ENCODE measurements at places on chromosomes 11 and 22.
A peak's percentile ranks its signal among the peaks of the same experiment; 100 is the strongest.

- DNase-seq, result no peak
- H3K4me1 ChIP-seq, result peaks cover 24% of the 10 kb centered on the region
- peaks cover 45% of the 10 kb centered on the region for H3K27me3 ChIP-seq
- H3K27ac ChIP-seq, result no peak overlapping the region
Observed at GRCh38 chr11:72239313-72239848, 4.6 kb downstream of the PHOX2A start.

DNA sequence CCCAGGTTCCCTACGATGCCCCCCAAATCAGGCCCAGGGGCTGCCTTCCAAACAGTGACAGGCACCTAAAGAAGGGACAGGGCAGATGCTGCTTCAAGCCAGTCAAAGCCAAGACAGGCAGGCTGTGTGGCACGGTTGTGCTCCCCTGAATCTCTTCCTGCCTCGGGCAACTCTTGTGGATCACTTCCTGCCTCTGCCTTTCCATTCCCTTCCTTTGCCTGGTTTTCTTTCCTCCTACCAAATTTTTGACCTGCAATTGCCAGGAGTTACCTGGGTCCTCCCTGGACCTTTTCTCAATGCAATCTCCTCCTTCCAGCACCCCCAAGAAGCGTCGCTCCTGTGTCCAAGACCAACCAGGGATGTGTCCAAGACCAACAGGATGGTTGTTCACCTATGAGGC, 5.5 kb downstream of the C11orf16 start:
- H3K36me3 ChIP-seq, result no peaks in the 10 kb centered on the region
- H3K4me1 ChIP-seq, result no peaks in the 10 kb centered on the region
- H3K27ac ChIP-seq, result peak overlapping the region; percentile 47
- no peak for DNase-seq
- no peak overlapping the region for H3K4me3 ChIP-seq

DNA sequence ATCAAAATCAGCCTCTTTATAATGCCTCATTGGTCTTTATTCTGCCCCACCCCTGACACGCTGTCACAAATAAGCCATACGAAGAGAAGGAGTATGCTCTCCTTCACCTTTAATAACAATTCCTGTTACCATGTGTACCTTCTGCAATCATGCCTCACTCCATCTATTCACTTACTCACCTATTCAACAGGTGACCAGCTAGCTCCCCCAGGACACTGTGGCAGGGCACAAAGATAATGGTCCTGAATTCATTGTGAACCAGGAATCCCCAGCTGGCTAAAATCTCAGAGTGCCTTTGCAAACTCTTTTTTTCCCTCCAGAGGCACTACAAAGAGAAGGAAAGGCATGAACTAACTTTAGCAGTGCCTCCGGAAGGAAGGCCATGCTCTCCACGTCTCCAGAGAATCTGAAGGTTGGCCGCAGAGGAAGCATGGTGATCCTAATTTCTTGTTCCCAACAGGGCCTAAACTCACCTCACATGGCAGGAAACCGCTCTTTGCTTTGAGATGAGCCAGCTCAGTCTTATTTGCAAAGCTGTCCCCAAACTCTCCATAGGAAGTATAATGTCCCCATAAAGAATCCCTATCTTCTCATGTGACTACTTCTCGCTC, 590.3 kb downstream of the BUD13 start:
- H3K36me3 ChIP-seq, result no peaks in the 10 kb centered on the region
- no peaks in the 10 kb centered on the region for H3K4me1 ChIP-seq
- DNase-seq, result no peak
- peaks cover 7% of the 10 kb centered on the region for H3K27me3 ChIP-seq
- H3K4me3 ChIP-seq, result no peak overlapping the region

DNA sequence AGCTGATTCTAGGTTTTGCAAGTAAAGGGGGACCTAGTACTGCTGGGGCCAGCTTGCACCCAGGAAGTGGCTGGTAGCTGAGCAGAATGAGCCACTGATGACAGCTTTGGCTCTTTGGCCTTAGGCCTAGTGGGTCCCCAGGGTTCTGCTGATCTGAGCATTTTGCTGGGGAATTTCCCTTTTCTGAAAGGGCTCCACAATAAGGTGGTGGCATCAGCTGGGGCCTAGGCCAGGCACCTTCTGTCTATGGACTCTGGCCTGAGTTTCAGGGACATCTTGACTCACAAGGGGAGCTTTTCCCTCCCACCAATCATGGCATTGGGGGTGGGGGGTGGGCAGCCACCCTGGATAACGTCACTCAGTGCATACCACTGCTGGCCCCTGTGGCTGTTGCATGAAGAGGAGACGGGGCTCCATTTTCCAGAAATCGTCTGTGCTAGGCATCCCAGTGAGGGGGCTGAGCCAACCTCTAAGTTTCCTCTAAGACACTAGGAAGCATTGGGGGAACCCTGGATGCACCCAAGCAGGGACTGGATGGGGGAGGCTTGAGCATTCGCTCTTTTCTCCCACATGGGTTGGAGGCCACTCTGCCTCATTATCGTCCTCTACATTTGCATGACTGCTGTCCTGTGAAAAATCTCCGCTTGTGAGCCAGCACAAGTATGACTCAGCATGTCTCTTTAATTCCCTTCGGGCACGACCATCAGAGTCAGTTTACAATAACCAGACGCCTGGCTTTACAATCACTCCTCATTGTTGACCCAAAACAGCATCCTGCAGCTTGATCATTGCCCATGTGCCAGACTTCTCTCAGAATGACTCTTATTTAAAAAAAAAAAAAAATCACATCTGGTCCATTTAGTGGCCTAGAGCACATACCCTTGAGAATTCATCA, 145.0 kb upstream of the THY1 start:
- peak; percentile 11 for DNase-seq
- H3K4me1 ChIP-seq, result peaks cover under 1% of the 10 kb centered on the region
- no peaks in the 10 kb centered on the region for H3K36me3 ChIP-seq

- no peak overlapping the region for H3K27ac ChIP-seq
- H3K27me3 ChIP-seq, result peaks cover 83% of the 10 kb centered on the region
- H3K36me3 ChIP-seq, result no peaks in the 10 kb centered on the region
- DNase-seq, result no peak
- no peaks in the 10 kb centered on the region for H3K4me1 ChIP-seq
- H3K4me3 ChIP-seq, result no peak overlapping the region
Observed at GRCh38 chr11:125174686-125175085, 10.1 kb downstream of the PKNOX2 start.

DNA sequence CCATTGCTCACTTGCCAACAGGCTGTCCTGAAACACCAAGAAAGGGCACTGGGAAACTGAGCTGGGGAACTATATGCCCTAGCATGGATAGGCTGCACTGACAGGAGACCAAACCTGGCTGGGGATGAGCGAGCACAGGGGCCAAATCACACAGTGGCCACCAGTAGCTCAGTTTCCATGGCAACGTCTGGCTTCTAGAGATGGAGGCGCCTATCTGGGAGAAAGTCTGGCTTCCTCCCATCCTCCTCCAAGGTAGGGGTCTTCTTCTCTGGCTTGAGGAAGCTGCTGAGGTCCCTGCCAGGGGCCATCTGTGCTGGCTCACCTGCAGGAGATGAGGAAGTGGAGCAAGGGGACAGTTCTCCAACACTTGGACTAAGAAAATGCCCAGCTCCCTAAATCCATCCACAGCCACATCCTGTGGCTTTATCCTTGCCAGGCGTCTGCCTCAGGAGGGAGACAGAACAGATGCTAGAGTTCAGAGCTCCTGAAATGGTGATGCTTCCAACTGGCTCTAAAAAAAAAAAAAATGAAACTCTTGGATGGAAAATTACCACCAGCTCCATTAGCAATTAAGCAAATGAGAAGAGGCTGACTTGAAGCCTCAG, 48.3 kb downstream of the SYT13 start:
- peaks cover 13% of the 10 kb centered on the region for H3K27me3 ChIP-seq
- H3K27ac ChIP-seq, result no peak overlapping the region
- H3K4me1 ChIP-seq, result peaks cover 5% of the 10 kb centered on the region

Data from stimulated activated naive B cell treated with anti-CD40 and anti-IgM and Interleukin-4, amounts not matched to agents 10 μg/mL and 1 μg/mL and 100 μg/mL, for 72 hours (primary cell).